Umbilical cord (tissue), 2 donors: ENCODE measurements at places on chromosomes 1 and 21.
A peak's percentile ranks its signal among the peaks of the same experiment; 100 is the strongest.

DNA sequence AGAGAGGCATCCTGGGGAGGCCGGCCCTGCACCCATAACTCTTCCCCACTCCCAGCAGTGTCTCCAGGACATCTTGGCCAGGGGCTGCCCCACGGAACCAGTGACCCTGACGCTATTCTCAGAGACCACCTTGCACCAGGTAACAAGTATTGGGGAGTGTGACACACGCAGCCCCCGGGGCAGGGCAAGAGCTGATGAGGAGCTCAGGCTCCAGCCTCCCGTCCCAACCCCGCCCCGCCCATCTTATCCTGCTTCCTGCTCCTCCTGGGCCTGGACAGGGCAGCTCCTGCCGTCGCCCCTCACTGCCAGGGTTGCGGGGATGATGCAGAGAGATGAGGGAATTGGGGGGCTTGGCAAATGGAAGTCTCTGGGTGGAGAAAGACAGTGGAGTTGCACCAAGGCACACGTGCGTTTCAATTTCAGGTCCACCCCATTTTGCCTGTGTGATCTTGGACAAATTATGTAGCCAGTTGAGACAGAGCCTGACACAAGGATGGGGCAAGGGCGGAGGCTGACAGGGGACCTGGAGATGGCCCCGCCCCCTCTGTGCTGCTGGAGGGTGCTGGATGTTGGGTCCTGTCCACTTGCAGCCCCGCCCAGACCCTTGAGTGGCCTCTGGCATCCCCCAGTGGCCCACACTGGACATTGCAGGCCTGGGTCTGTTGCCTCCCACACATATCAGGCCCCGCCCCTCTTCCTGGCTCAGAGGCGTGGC, 10.7 kb downstream of the CLCNKA start:
- DNase-seq, result peak; percentile 89

DNA sequence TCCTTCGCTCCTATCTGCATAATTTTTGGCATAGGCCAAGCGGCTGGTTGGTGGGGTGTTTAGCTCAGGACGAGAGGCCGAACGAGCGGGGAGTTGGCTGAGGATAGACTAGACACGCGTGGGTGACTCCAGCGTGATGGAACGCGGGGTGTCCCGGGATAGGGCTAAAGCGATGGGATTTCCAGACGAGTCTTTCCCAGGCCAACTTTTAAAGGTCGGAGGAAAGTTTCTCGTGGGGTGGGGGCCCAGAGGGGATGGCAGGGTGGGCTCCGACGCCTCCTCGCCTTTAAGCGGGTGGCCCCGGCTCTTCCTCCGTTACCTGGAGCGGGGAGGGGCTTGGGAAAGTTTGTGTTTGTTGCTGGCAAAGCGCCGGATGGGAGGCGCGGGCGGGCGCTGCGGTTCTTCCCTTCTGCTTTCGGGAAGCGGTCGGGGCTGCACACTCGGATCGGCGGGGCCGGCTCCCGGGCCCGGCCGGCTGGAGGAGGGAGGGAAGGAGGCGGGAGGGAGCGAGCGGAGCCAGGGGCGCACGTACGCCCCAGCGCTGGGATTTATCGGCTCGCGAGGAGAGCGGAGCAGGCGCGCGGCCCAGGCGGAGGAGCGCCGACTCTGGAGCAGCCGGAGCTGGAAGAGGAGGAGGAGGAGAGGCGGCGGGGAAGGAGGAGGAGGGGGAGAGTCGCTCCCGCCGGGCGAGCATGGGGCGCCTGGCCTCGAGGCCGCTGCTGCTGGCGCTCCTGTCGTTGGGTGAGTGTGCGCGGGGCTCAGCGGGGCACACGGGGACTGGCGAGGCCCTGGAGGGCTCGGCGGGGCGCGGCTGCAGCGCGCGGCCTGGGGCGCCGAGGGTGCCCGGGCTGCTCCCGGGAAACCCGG, at the start of gene PTGFRN:
Gene PTGFRN, plus strand, starts transcription at position 405 of the 867 bp plus-strand sequence. Its CDS starts 288 bp downstream, at position 693.
- DNase-seq, result peak; percentile 82

DNA sequence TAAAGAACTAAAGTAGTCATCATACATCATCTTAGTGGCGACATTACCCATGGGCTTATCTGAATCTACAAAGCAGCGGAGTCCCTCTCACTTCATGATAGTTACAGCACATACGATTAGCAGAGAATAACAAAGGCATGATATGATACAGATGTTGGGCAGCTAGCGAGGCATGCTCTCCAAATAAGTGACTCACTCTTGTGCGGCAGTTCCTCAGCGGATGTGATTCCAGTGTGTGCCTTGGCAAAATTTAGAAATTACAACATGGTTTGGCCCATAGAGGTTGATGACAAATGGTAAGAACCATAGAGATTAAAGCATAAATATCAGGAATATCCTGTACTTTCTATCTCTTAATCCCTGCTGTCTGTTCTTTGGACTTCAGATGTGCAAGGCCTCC, 48.1 kb upstream of the PAXBP1 start:
- peak; percentile 85 for DNase-seq

DNA sequence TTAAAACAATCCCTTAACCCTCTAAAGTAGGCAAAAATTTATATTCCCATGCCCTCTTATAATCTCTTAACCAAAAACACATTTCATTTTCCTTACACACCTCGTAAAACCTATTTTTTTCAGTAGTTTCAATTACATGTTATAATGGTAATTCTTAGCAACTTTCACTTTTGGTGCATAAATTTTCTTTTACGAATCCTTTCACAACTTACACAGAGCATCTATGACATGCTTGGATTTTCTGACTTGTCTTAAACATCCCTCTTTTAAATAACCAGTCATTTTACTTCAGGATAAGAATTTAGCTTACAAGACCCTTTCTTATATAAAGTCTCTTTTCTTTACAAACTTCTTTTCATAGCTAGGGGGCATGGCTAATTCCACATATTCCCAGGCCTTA, 8.9 kb upstream of the MRPL55 start:
- DNase-seq, result no peak

- peak; percentile 25 for DNase-seq
These were observed 859 bp downstream of the IFFO2 start for GRCh38 chr1:18955441-18956192.

GRCh38 chr1:17112496-17113236, 6.6 kb downstream of the PADI2 start:
- DNase-seq, result no peak
